ENCODE measurements at places on chromosomes 3 and 15. TPM values are rescaled to one million over a fixed set of nuclear protein-coding genes. Genes with fewer than 3 reads are reported as not detected.

Gene C2CD4B
- 28.2 TPM for total RNA-seq

Gene RAD54L2
- 14.7 TPM for total RNA-seq

Gene AMOTL2
- 41.6 TPM for total RNA-seq

Gene MYD88
- 19.1 TPM for total RNA-seq

Gene ISLR2
- under 0.01 TPM for total RNA-seq

Gene CYP1A2
- total RNA-seq = under 0.01 TPM

Gene ACTC1
- not detected for total RNA-seq

Gene GOLGA6A
- not detected for total RNA-seq

Gene FBLN2
- total RNA-seq = 10.4 TPM

Gene RPUSD2
- total RNA-seq = 11.1 TPM

Gene SPTBN5
- total RNA-seq = 2.7 TPM

Gene ADGRG7
- total RNA-seq = not detected

Gene KBTBD8
- 1.8 TPM for total RNA-seq

Gene CTDSPL
- 134 TPM for total RNA-seq

Gene GPR171
- total RNA-seq = not detected

Gene SPATA12
- 0.25 TPM for total RNA-seq

Gene PPP1R14D
- total RNA-seq = not detected

Gene TRAIP
- total RNA-seq = 3.2 TPM

Gene CCDC39
- total RNA-seq = under 0.01 TPM

Gene LCTL
- total RNA-seq = not detected

Gene ONECUT1
- not detected for total RNA-seq

Gene CASR
- total RNA-seq = not detected

Gene PDZRN3
- total RNA-seq = 0.13 TPM

Gene RASL12
- not detected for total RNA-seq

Gene ZIC4
- not detected for total RNA-seq

Gene ZNF385D
- total RNA-seq = 4.2 TPM

Gene EPHB1
- total RNA-seq = 3.8 TPM

Gene SEMA3G
- 23.0 TPM for total RNA-seq

Gene VIPR1
- total RNA-seq = 0.38 TPM

Gene SMARCC1
- total RNA-seq = 25.7 TPM

Gene TNNC1
- total RNA-seq = not detected

Gene CLDN16
- total RNA-seq = not detected

Gene UNC13C
- not detected for total RNA-seq

Gene SAMD7
- total RNA-seq = not detected

Data from dermis microvascular lymphatic vessel endothelial cell (primary cell).